ENCODE measurements at places on chromosomes 1 and 21.

DNA sequence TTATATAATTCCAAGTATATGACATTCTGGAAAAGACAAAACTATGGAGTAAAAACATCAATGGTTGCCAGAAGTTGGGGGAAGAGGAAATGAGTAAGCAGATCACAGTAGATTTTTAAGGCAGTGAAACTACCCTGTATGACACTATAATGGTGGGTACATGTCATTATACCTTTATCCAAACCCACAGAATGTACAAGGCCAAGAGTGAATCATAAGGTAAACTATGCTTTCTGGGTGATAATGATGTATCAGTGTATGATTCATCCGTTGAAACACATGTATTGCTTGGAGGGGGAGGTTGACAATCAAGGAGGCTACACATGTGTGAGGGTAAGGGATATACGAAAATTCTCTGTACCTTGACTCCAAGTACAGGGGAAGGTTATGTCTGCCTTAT is 862.7 kb downstream of the PLA2G4A start:
- no peak for DNase-seq

GRCh38 chr1:42392255-42392654 is 11.7 kb downstream of the RIMKLA start:
- no peak for DNase-seq

- DNase-seq, result no peak
Measured at GRCh38 chr1:22413799-22414198, 37.9 kb upstream of the ZBTB40 start.

DNA sequence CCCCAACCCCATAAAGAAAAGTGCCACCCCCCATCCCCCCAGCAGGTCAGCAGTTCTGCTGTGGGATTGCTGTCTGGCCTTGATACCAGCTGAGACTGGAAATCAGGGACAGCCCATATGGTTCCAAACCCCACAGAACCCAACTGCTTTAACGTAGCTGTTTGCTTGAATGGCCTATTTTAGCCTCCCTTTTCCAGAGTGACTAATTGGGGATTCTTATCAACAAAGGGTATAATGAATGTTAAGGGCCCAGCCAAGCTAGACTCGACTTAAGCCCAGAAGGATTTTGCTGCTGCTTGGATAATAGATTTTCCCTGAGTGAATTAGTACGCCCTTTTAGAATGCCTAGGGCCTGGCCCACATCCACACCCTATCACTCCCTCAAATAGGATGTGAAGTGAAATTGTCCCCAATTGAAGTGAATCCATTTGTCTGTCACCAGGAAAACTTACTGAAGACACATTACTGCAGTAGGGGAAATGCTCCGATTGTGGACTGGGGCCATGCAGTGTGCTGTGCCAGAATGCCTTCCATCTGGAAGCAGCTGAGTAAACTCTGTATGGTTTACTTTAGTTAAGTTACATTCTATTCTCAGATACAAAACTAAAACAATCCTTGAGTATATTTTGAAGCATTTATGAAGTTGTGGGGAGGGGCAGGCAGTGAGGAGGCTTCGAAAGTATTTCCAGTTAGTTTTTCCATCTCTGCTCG is 156.9 kb downstream of the DHRS3 start:
- DNase-seq, result no peak

DNA sequence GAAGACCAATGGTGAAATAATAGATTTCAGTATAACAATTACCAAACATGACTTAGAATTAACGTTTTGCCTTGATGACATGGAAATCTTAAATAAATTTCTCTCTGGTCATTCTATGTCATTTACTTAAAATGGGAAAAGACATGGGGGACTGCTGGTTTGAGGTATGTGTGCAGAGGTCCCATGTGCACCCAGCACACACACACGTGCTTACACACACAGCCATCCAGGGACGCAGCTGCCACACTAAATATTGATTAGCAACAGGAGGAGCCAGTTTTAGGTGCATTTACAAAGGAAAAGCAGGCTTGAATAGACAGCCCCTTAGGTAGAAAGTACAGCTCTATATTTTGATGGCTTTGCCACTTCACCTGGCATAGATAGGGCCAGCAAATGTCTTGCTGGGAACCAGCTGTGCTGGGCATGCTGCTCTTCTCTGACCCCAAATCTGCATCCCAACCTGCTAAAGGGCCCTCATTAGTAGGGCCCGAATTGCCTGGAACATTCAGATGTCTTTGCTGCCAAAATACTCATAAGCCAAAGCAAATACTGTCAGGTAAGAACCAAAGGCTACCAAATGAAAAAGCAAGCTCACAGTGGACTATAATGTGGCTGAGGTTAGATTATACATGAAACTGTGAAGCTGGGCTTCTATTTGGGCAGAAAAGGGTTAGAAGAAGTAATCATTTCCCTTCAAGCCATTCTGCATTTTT is 399.9 kb downstream of the HHAT start:
- no peak for DNase-seq

DNA sequence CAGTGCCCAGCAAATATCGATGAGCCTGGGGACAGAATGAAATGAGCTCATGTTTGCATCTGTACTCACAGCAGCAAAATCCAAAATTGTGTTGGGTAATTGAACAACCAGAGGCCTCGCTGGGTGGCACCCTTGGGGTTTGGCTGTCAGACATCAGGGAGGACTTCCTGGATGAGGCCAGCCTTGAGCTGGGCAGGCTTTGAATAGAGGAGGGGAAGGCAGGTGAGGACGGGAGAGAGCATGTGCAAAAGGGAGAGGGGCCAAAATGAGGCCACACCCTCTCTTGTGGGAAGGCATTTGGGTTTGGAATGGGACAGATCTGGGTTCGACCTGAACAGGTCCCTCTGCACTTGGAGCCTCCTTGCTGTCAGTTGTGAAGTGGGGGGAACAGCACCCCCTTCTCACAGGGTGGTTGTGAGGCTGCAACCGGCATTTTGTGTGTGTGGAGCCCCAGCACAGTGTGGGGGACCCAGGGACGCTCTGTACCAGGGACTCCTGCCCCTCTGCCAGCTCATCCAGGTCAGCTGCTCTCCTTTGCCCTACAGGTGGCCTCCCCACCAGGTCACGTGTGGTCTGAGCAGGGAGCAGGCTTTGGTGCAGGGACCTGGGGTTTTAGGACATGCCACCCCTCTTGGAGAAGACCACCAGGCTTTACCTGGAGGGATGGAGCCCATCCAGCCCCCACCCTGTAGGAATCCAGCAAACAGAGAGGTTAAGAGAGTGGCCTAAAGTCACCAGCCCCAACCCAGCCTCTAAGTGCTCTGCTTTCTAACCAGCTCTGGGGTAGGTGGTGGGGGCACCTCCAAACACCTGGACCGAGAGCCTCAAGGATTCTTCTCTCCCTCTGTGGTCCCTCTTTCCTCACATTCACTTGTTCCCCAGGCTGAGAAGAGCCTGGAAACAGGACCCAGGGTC is 521.8 kb downstream of the PTPRU start:
- DNase-seq, result no peak

- DNase-seq, result no peak
Measured at GRCh38 chr1:62370594-62370993, 51.4 kb upstream of the KANK4 start.

- no peak for DNase-seq
Measured at GRCh38 chr1:116286541-116286971, 86.5 kb upstream of the ATP1A1 start.

- DNase-seq, result no peak
Measured at GRCh38 chr1:160641323-160642280, 5.2 kb downstream of the SLAMF1 start.

- no peak for DNase-seq
Measured at GRCh38 chr21:38669186-38669585, 136.5 kb upstream of the ETS2 start.

GRCh38 chr1:16369821-16370220 is 2.8 kb downstream of the SZRD1 start:
- no peak for DNase-seq
